Activated T-cell treated with anti-CD3 and anti-CD28 coated beads for 4 hours (primary cell): ENCODE measurements at places on chromosomes 13 and 19.

GRCh38 chr13:59451236-59451635 lies 712.5 kb downstream of the DIAPH3 start:
- no peak for DNase-seq

- no peak for DNase-seq
Observed at GRCh38 chr19:2589441-2589840, 113.1 kb downstream of the GNG7 start.

- no peak for DNase-seq
Observed at GRCh38 chr13:76738616-76739015, 147.6 kb downstream of the KCTD12 start.

GRCh38 chr13:80040981-80041317 lies 300.0 kb downstream of the SPRY2 start:
- DNase-seq = no peak

DNA sequence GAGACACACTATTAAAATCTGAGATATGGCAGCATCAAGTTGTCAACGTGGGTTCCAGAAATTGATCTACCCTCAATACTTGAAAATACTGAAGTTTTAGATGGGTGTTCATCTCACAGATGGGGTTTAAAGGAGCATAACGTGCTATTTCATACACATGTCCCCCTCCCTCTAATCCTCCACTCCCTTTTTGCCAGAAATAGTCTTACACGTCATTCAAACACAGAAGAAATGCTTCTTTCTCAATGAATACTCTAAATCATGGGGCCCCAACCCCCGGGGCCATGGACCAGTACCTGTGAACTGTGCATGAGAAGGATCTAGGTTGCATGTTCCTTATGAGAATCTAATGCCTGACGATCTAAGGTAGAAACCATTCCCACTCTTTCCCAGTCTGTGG lies 19.6 kb downstream of the KLF12 start:
- no peak for DNase-seq
